ENCODE measurements at places on chromosomes 6 and 20.

GRCh38 chr6:84728602-84729001 is 35.8 kb downstream of the TBX18 start:
- DNase-seq: no peak

DNA sequence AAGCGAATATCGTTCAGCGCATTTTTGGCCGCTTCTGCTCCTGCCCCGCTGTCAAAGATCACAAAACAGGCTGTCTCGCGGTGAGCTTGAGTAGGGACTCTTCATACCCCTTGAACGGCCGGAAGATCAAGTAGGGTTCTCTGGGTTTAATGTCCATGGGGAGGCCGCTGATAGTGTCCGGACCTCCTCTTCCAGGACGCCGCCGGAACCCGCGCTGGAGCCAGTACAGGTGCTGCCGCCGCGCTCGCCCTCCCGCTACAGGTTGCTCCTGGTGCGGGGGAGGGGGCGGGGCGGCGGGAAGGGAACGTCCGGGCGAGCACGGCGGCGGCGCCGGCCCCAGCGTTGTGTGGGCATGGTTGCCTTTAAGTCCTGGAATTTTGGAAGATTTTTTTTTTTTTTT is 67.4 kb downstream of the KHDC1L start:
- DNase-seq: no peak

DNA sequence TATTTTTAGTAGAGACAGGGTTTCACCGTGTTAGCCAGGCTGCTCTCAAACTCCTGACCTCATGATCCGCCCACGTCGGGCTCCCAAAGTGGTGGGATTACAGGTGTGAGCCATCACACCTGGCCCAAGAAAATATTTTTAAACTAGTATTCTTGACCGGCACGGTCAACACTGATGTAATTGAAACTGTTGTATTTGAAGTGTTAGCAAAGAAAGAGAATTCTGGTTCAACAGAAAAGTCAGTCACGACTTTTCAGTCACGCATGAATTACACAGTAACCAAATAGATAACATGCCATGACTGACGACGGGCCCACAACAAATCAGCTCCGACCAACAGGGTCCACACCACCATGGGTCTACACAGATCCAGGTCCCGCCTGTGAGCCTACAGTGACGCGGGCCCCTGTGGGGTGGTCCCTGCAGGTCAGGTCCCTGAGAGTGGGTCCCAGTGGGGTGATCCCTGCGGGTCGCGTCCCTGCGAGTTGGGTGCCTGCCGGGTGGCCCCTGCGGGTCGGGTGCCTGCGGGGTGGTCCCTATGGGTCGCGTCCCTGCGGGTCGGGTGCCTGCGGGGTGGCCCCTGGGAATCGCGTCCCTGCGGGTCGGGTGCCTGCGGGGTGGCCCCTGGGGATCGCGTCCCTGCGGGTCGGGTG is 1.0 kb downstream of the GMEB2 start:
- DNase-seq: peak; percentile 62

- DNase-seq: no peak
Measured at GRCh38 chr6:162821102-162821501, 93.3 kb downstream of the PACRG start.

DNA sequence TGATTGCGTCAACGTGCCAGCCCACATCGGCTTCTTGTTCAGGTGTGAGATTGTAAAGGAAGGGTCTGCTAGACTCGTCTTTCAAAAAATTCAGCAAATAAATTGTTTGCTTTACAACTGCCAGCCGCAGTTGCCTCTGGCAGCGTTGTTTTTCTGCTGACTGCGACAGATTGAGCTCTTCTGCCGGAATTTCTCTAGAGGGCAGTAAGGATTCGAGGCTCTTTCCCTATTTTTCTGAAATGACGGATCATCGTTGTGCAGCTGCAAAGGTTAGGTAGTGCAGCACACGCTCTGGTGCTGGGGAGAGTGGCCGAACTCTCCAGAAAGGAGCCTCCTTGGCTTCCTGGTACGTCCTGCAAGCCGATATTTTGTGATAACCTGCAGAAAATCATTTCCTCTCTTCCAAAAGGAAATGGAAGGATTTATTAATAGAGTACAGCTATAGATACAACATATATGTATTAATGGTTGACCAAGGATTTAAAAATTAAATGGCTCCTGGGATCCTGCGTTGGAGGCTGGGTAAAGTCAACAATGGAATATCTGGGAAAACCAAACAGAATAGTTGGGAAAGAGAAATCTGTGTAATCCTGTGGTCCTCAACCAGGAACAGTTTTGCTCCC is 121.9 kb upstream of the ZFP64 start:
- DNase-seq: no peak

DNA sequence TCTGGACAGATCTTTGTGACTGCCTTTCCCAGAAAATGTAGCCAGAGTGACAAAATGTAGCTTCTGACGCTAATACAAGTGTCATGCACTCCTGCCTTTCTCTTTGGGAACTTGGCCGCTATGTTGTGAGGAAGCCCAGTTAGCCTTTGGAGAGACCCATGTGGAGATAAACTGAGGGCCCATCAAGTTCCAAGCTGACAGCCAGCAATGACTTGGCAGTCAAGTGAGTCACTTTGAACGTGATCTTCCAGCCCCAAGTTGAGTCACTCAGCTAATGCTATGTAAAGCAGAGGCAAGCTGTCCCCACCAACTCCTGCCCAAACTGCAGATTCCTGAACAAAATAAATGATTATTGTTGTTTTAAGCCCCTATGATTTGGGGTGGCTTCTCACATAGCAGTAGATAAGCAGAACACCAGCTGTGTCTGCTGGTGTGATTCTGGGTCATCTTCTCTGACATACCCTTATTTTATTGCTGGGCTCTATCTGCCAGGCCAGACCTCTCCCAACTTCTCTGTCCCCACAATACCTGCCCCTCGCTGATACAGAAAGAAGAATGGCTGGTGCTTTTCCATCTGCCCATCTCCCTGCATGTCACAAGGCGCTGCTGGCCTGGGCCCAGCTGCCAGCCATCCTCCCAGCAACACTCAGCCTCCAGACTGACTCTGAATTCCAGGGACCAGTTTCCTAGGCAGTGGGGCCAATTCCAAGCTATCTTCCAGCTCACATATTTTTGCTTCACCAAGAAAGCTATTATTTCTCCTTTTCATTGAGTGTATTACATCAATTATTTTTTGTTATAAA is 274.8 kb downstream of the LRFN2 start:
- no peak for DNase-seq

DNA sequence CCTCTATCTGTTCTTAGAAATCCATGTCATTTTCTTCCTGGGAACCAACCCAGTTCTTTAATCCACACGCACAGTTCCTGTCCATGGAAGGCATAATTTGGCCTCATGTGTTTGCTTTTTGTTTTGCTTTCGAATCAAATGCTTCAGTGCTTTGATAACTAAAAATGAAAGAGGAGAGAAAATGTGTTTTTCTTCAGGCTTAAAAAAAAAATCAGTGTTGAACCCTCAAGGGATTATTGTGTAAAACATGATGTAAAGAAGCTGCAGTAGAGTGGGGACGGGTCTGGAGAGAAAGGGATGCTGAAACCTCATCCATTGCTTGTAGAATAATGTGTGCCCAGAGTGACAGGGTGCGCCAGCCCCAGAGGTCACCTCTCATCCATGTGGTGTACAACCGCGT is 197.5 kb upstream of the JARID2 start:
- DNase-seq: no peak

DNA sequence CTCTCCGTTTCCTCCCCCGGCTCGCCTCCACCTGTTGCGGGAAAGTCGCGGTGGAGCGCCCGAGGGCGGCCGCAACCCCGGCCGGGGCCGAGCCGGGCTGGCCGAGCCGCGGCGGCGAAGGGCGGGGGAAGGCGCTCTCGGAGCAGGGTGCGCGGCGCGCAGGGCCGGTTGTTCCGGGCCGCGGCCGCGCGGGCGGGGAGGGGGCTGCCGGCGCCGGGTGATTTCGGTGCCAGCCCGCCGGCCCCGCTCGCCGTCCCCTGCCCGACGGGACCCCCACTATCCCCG is 235 bp downstream of the MAP7 start:
- DNase-seq: no peak

DNA sequence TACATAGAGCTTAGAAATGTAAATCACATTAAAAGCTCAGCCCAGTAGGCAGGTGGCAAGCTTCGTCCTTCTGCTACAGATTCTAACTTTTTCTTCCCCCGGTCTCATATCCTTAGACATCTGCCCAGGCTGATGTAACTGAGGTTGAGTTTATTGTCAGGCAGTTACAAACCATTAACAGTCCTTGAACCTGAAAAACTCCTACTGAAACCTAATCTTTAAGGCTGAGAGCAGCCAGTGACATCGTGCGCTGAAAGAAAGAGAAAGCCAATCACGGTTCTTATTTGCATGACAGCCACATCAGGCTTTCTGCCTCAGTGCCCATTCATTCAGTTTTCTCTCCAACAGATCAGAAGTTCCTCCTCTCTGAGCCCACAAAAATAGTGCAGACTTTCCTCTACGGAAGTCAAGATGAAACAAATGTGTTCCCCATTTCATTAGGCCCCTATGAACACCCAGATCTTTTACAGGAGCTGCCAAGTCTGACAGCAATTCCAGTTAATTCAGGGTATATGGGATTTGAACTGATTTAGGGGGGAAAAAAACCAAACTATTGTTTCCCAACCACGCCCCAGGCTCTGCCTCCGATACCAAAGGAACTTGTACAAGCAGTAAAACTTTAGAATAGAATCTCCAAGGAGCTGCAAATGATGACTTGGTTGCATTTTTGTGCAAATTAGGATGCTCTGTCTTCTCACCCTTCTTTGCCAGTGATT is at the start of gene NHSL1:
TSS of gene NHSL1 (minus strand) at position 192 of the 716 bp plus-strand sequence. CDS start 204 bp downstream, outside the sequence.
- no peak for DNase-seq

GRCh38 chr6:23842760-23843159 is 283.3 kb upstream of the NRSN1 start:
- no peak for DNase-seq

DNA sequence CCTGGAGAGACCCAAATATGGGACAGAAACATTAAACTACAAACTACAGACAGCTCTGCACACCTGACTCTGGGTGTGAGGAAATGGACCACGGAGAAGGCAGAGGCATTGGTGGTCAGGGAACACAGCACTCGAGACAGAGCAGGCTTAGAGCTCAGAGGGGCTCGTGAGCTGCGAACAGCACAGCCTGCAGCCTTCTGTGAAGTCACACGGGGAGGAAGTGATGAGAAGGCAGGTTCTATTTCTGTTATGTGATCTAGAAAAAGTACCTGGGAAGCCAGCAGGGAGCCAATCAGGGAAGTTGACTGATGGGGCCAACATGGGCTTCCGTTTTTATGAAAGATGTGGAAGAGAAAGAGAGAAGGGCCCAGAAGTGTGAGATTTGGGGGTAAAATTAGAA is 88.9 kb upstream of the SNAP25 start:
- no peak for DNase-seq

- DNase-seq: no peak
Measured at GRCh38 chr6:53912661-53913060, 117.9 kb downstream of the LRRC1 start.

GRCh38 chr20:58605292-58606065 is 45.6 kb upstream of the STX16 start:
- DNase-seq: no peak

- no peak for DNase-seq
Measured at GRCh38 chr6:81821449-81821848, 69.0 kb upstream of the TENT5A start.

DNA sequence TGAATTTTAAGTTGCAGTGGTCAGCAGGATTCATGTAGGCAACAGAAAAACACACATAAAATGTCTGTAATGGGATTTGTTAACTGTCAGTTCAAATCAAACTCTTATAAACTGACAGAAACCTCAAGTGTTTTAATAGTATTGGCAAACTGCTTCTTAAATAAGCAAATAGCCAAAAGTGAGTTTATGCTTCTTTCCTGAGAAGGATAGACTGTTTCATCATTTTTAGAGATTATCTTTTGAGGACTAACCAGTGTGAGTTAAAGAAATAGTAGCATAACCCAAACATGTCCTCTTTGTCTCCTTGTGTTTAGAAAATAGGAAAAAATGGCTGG is 68.0 kb downstream of the AIG1 start:
- no peak for DNase-seq

GRCh38 chr20:44938637-44939036 is 21.6 kb downstream of the TOMM34 start:
- no peak for DNase-seq

DNA sequence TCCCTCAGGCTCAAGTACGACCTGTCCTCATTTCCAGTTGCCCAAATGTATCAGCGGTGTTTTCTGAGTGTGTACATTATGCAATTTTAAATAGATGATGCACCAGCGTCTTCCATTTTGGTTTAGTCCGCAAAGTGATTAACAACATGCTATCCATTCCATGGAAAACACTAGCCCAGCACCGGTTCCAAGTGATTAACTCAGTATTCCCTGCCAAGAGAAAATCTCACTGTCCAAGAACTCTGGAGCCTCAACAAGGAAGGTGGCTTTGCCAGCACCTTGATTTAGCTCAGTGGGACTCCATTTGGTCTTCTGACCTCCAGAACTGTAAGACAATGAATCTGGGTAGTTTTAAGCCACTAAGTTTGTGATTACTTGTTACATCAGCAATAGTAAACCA is 107.2 kb downstream of the FOXC1 start:
- DNase-seq: no peak

GRCh38 chr6:138104618-138105213 is 2.5 kb downstream of the PERP start:
- no peak for DNase-seq

- no peak for DNase-seq
Measured at GRCh38 chr20:40562031-40562430, 127.0 kb downstream of the MAFB start.

- DNase-seq: no peak
Measured at GRCh38 chr6:80789912-80790570, 683.6 kb downstream of the BCKDHB start.

- peak; percentile 29 for DNase-seq
Measured at GRCh38 chr6:2542858-2543218, 207.9 kb downstream of the MYLK4 start.

Measured in activated T-cell treated with anti-CD3 and anti-CD28 coated beads, Interleukin-2, amount 50 U/mL, for 48 hours (primary cell).